ENCODE measurements at places on chromosomes 11 and 22. TPM values are rescaled to one million over a fixed set of nuclear protein-coding genes. Genes with fewer than 3 reads are reported as not detected.

- no peak for DNase-seq
These were observed 2.4 kb downstream of the BSX start for GRCh38 chr11:122979103-122979814.

- peak; percentile 42 for DNase-seq
These were observed 10.0 kb upstream of the ANKRD13D start for GRCh38 chr11:67278939-67279588.

GRCh38 chr11:69342588-69343330, 48.8 kb downstream of the MYEOV start:
- DNase-seq = no peak

- DNase-seq = peak; percentile 75
These were observed 25.3 kb downstream of the RPUSD4 start for GRCh38 chr11:126186025-126186698.

GRCh38 chr11:100964435-100964834, 165.2 kb downstream of the PGR start:
- no peak for DNase-seq

GRCh38 chr11:61963282-61964057, 4.0 kb downstream of the FTH1 start:
- no peak for DNase-seq

DNA sequence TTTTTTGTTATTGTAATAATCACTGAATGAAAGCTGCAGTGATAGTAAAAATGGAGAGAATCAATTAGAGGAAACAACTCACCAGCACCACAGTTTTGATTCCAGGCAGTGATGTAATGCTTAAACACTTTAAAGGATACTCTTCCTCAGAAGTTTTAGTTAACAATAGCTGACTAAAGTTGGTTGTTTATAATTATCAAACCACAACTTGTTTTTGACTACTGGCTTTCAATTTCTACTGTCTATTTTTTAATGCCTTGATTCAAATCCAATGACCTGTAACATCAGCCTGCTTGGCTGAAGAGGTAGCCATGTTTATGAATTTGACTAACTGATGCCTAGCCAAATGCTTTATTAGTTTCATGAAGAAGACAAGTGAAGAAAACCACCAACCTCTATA, 18.2 kb upstream of the CASP12 start:
- DNase-seq = no peak

GRCh38 chr11:35515224-35515623, 10.2 kb downstream of the PAMR1 start:
- no peak for DNase-seq

- no peak for DNase-seq
These were observed 24.8 kb downstream of the FBLN1 start for GRCh38 chr22:45527456-45527855.

GRCh38 chr11:76139314-76139713, 67.0 kb downstream of the WNT11 start:
- DNase-seq = no peak

GRCh38 chr22:42452456-42452855, 20.3 kb upstream of the NFAM1 start:
- DNase-seq = no peak

GRCh38 chr11:83319346-83319745, 33.2 kb upstream of the CCDC90B start:
- no peak for DNase-seq

DNA sequence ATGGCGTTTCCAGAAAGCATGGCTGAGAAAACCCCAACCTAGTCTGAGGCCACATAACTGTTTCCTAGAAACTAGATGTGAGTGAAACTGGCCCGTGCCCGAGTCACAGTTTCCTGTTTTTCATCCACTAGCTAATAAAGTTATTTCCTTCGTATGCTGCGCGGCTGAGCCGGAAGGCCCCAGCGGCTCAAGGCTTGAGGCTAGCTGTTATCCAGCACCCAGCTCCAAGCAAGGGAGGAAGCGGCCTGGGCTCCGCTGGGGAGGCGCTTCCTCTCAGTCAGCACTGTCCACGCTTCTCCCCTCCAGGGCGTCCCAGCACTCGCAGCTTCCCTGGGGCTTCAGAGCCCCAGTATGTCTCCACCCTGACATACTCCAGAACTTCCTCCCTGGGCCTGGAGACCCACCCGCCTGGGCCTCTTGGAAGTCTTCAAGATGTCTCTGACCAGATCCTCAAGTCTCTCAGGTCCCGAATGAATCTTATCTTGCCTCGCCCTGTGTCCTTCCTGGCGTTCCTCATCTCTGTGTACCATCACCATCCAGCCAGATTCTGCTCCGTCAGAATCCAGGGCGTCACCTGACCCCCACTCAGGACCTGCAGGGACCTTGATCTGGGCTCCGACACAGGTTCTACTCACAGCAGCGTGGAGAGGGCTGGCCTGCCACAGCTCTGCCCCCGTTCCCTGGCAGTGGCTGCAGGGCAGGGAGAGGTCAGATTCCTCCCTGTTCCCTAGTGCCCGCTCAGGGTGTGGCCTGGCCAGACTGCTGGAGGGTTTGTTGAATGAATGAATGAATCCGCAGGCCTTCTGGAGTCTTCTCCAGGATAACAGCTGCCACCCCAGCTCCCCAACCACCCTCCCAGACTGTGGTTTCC, 81.9 kb downstream of the LRRC32 start:
- peak; percentile 89 for DNase-seq

GRCh38 chr11:62087694-62088093, 36.1 kb upstream of the INCENP start:
- no peak for DNase-seq

DNA sequence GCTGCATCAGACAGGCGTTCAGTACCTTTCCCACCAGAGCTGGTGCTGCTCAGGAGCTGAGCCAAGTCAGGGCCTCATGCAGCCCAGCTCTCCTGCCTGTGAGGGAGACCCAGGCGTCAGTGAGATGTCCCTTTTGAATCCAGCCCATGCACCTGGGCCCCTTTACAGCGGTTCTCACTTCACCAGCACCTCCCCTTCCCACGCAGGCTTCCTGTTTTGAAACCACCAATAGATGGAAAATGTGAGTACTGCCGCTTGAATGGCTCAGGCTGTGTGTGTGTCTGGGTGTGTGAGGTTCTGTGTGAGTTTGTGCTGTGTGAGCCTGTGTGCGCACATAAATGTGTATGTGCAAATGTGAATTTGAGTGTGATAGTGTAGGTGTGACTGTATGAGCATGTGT, 88.4 kb downstream of the UBASH3B start:
- no peak for DNase-seq

DNA sequence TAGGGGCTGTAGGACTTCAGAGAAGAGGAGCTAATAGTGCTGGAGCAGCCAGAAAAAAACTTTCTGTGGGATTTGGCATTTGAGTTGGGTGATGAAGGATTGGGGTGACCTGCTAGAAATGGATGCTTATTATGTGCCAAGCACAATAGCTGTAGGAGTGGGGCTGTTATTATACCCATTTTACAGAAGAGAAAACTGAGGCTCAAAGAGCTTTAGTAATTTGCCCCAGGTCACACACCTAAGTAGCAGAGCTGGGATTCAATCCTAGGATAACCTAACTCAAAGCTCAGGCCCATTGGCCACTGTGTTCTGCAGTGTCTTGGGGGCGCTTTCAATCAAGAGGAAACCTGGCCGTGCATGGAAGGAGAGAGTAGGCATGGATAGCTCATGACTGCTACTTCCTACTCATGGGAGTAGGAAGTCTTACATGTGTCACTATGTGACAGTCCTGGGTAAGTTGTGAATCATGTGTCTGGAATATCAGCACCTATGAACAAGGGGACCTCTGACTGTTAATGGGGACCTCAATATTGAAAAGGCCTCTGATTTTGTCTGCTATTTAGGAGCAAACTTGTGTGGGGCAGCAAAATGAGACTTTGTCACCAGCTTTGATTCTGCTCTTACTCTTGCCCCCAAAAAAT, 6.1 kb upstream of the ELF5 start:
- no peak for DNase-seq

DNA sequence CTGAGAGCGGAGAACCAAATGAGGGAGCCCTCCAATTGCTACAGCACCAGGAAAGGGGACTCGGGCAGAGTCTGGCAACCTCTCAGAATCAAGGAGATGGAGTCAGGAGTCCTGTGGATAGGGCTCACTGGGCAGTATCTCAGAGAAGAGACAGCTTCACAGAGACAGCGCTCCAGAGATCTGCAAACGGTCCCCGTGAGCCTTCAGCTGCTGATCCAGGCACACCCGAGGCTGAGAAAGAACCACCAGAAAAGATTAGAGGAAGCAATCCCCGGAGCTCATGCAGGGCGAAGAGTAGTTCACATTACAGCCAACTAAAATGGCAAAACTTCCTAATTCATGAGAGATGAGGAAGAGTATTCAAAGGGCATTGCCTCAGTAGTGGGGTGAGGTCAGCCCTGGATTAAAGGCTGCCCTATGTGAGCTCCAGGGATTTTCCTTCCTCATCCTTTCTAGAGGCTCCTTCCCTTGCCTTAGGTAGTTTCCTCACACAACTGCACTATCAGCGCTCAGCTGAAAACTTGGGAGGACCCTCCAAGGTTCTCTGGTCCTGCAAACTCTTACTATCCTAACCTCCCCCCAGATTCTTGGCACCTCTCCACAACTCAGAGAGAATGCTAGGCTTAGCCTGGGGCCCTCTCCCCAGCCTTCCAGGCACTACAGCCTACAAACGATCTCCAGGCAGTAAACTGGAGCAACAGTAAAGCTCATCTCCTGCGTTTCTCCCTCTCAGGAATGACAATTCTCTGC, 23.7 kb downstream of the SCN4B start:
- DNase-seq = no peak

HORMAD2 gene
- not detected for total RNA-seq

MUC2 gene
- not detected for total RNA-seq

NEAT1 gene
- 415 TPM for total RNA-seq

FAM111B gene
- total RNA-seq = 2.5 TPM

PHLDA2 gene
- 2.1 TPM for total RNA-seq

C11orf42 gene
- not detected for total RNA-seq

OR51B4 gene
- total RNA-seq = not detected

MYOD1 gene
- not detected for total RNA-seq

All from right cardiac atrium (tissue), 5 donors.